ENCODE measurements at places on chromosomes 13 and 19.

DNA sequence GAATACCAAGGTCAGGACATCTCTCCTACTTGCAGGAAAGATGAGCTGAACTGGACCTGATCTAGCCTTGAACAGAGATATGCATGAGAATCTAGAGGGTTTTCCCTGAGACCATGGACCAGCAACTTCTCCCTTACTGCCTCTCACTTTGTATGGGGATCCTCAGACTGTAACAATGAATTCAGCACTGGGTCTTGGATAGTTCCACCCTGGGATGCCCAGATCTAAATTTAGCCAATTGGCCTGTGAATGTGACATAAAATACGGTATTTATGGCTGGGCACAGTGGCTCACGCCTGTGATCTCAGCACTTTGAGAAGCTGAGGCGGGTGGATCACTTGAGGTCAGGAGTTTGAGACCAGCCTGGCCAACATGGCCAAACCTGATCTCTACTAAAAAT is 15.3 kb upstream of the LILRA2 start:
- DNase-seq, result no peak

DNA sequence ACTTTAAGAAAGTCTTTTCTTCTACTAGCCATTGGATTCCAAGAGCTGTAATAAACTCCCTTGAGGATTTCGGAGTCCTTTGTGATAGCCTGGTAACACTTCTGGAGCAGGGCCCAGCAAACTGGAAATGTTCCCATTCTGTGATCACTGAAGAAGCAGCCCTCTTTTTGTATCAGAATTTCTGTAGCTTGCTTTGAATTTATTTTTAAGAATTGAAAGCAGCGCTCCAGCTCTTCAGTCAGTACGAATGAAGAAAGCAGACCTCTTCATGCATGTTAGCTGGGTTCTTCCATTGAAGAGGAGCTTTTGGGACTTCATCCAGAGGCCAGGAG is 141.5 kb downstream of the AKAP11 start:
- DNase-seq, result no peak

- no peak for DNase-seq
Measured at GRCh38 chr13:75766636-75767035, 130.5 kb downstream of the LMO7 start.

DNA sequence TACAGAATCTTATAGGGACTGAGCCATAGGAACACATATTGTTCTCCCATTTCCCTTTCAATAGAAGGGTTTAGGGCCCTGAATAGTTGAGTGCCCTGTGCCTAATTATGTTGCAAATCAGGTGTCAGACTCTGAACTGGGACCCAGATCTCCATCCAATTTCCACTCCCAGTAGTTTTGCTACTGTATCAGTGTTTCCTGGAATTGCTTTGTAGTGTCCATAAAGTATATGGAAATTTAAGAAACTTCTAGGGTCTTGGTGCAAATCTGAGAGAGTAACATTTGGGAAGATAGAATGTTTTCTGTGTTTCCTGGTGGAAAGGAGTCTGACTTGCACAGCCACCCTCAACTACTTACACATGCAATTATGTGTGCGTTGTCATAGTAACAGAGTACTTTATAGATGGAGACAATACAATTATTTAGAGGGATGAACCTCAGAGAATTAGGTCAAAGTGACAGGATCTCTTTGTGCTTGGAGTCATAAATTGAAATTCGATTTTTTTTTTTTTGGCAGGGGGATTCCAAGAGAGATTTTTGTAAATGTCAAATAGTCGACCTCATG is 646 bp upstream of the SLC10A2 start:
- no peak for DNase-seq

DNA sequence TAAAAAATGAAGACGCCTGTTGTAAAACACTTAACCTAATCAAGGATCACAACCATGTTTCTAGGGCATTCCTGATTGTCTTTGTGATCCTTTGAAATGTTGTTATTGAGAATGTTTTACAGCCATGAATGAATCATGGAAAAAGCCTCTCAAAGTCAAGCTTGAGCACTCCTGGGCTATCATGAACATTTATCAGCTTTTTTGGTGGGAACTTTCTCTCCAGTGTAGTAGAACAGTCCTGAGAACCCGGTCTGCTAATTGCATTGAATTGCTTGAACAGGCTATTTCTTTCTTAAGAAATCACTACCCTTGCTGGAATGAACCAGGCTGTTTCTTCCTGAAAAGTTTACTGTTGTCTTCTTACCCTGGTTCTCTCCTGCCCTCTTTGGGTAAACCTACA is 516.5 kb downstream of the FGF9 start:
- DNase-seq, result no peak

- no peak for DNase-seq
Measured at GRCh38 chr13:97752961-97753668, 200.4 kb upstream of the IPO5 start.

DNA sequence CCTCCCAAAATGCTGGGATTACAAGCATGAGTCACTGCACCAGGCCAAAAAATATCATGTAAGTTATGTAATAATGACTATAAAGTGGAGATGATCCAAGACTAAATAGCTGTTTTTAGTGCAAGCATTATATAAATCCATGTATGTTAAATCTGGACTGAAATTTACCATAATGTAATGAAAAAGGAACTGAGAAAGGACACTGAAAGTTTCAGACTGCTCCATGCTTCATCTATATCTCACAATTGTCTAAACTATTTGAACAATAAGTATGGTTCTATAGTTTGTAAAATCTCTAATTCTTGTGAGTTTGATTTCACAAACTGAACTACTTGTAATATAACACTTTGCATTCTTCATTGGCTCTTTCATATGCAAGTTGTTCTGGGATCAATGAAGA is 2299.5 kb downstream of the PCDH9 start:
- DNase-seq, result no peak

DNA sequence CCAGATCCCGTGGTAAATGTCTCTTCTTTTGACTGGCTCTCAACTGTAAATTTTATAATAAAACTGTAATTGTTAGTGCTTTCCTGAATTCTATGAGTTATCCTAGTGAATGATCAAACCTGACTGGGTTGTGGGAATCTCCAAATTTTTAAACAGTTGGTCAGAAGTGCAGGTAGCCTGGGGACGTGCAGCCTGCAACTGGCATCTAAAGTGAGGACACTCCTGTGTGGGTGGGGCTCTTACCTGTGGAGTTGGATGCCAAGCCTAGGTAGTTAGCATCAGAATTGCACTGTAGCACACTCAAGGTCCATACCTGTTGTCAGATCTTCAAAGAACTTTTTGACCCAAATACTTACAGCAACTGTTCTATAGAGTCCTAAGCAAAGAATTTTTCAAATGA is 207.1 kb upstream of the NBEA start:
- DNase-seq, result no peak

GRCh38 chr19:28359431-28360414 is 853.2 kb downstream of the UQCRFS1 start:
- DNase-seq, result no peak

GRCh38 chr13:109485136-109485794 is 301.1 kb downstream of the IRS2 start:
- no peak for DNase-seq
